Activated CD4-positive, alpha-beta T cell treated with anti-CD3 and anti-CD28 coated beads, Interleukin-2, amount 10 ng/mL, durations not matched to agents 7 days and 5 days (primary cell): ENCODE measurements at places on chromosomes 4 and X. TPM values are rescaled to one million over a fixed set of nuclear protein-coding genes. Genes with fewer than 3 reads are reported as not detected.

GRCh38 chr4:16757080-16757521 lies 141.3 kb downstream of the LDB2 start:
- no peak overlapping the region for H3K4me3 ChIP-seq
- DNase-seq = no peak
- H3K36me3 ChIP-seq = no peaks in the 10 kb centered on the region
- H3K4me1 ChIP-seq = no peaks in the 10 kb centered on the region
- no peaks in the 10 kb centered on the region for H3K27me3 ChIP-seq

DNA sequence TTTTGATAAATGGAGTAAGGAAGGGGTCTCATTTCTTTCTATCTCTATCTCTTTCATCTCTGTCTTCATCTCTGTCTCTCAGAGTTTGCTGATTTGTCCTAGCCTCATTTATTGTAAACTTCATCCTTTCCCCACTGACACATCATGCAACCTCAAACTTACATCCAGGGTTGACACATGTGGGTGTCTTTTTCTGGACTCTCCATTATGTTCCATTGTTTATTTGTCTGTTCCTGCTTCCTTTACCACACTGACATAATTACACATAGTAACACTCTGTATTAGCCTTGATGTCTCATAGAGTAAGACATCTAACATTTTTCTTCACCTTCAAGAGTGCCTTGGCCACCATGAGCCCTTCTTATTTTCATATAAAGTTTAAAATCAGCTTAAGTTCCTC lies 8.1 kb upstream of the SRD5A3 start:
- H3K27me3 ChIP-seq = peaks cover 3% of the 10 kb centered on the region
- no peaks in the 10 kb centered on the region for H3K36me3 ChIP-seq
- no peak overlapping the region for H3K4me3 ChIP-seq

- no peak for DNase-seq
- no peak overlapping the region for H3K4me3 ChIP-seq
- H3K36me3 ChIP-seq = no peaks in the 10 kb centered on the region
- no peak overlapping the region for H3K27ac ChIP-seq
- H3K27me3 ChIP-seq = no peaks in the 10 kb centered on the region
Measured at GRCh38 chr4:54754394-54754793, 96.6 kb downstream of the KIT start.

- no peaks in the 10 kb centered on the region for H3K36me3 ChIP-seq
- H3K4me3 ChIP-seq = no peak overlapping the region
- no peak for DNase-seq
Measured at GRCh38 chr4:127648061-127648460, 15.3 kb downstream of the INTU start.

DNA sequence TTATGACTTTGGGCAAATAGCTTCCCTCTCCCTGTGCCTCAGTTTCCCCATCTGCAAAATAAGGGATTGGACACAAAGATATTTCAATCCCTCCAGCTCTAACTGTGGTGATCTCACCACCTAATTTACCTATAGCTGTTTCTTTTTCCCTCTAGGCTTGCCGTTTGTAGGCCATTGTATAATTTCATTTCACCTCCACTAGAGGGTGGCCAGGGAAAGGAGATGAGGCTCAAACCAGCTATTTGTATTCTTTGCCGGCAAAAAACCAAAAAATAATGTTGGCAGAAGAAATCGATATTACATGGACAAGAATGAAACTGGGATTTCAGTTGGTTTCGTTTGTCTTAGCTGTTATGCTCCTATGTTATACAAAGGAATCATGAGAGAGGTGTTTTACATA lies 36.1 kb upstream of the DOCK11 start:
- no peak overlapping the region for H3K27ac ChIP-seq
- H3K36me3 ChIP-seq = no peaks in the 10 kb centered on the region
- no peak overlapping the region for H3K4me3 ChIP-seq

- no peaks in the 10 kb centered on the region for H3K4me1 ChIP-seq
- no peaks in the 10 kb centered on the region for H3K27me3 ChIP-seq
- peaks cover 2% of the 10 kb centered on the region for H3K36me3 ChIP-seq
- H3K27ac ChIP-seq = no peak overlapping the region
- DNase-seq = no peak
Measured at GRCh38 chrX:124293810-124294209, 38.6 kb upstream of the TEX13D start.

- H3K36me3 ChIP-seq = no peaks in the 10 kb centered on the region
- H3K27ac ChIP-seq = no peak overlapping the region
- no peak overlapping the region for H3K4me3 ChIP-seq
- H3K4me1 ChIP-seq = no peaks in the 10 kb centered on the region
Measured at GRCh38 chr4:156816360-156816755, 155.2 kb downstream of the PDGFC start.

DNA sequence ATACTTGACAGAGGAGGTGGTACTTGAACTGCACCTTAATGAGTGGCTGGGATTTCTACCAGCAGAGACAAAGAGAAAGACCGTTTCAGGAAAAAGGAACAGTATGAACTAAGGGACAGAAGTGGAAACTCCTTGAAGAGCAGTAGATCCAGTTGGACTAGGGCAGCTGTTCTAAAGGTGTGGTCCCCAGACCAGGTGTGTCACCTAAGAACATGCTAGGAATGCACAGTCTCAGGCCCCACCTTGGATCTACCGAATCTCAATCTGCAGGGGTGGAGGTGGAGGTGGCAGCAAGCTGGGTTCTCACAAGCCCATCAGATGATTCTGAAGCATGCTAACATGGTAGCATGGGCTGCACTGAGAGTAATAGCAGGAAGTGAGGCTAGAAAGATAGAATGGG lies 22.3 kb downstream of the DAPP1 start:
- no peaks in the 10 kb centered on the region for H3K27me3 ChIP-seq
- peaks cover 18% of the 10 kb centered on the region for H3K4me1 ChIP-seq
- H3K4me3 ChIP-seq = no peak overlapping the region

GRCh38 chr4:40875507-40876150 lies 125.9 kb downstream of the NSUN7 start:
- peaks cover 4% of the 10 kb centered on the region for H3K4me1 ChIP-seq
- no peaks in the 10 kb centered on the region for H3K36me3 ChIP-seq
- H3K4me3 ChIP-seq = no peak overlapping the region
- no peak for DNase-seq

DNA sequence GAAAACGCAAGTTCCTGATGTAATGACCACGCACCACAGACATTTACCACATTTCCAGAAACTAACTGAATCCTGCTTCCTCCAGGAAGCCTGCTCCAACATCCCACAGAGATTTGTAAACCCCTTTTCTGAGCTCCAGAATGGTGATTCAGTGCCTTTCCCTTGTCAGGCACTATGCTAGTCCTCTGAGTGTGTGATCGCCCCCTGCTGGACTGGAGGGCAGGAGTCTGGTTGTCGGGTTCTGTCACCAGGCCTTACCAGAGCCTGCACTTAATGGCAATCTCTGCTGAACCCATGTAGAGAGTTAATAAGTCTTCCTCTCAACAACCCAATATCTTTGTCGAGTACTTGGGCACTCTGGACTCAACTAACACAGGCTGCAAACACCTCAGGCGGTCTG lies 14.5 kb upstream of the KDM5C start:
- H3K27me3 ChIP-seq = no peaks in the 10 kb centered on the region
- H3K27ac ChIP-seq = no peak overlapping the region
- H3K36me3 ChIP-seq = no peaks in the 10 kb centered on the region
- H3K4me3 ChIP-seq = no peak overlapping the region
- H3K4me1 ChIP-seq = no peaks in the 10 kb centered on the region
- peak; percentile 64 for DNase-seq

GRCh38 chr4:122632396-122633143 lies 11.7 kb upstream of the IL21 start:
- DNase-seq = no peak
- H3K27ac ChIP-seq = no peak overlapping the region
- H3K27me3 ChIP-seq = no peaks in the 10 kb centered on the region
- H3K4me1 ChIP-seq = peaks cover 16% of the 10 kb centered on the region

- no peak overlapping the region for H3K4me3 ChIP-seq
- no peaks in the 10 kb centered on the region for H3K4me1 ChIP-seq
- peaks cover 57% of the 10 kb centered on the region for H3K36me3 ChIP-seq
Measured at GRCh38 chr4:1225272-1226143, 23.4 kb downstream of the CTBP1 start.

DNA sequence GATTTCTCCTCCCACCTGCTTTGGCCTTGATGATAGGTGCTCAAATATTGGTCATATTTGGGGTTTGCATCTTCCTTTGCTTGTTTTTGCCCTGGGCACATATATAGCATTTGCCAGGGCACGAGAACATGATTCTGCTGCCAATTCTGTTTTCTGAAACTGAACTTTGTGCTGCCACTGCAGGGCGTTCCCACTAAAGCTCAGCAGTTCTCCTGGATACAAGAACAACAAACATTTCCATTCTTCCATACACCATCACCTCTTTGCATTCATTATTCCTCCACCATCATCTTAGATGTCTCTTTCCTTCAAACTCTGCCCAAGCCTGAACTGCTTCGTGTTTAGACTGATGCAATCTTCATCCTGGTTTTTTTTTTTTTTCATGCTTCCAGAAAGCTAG lies 36.3 kb upstream of the GATB start:
- H3K4me3 ChIP-seq = no peak overlapping the region
- H3K27ac ChIP-seq = no peak overlapping the region
- H3K27me3 ChIP-seq = peaks cover 10% of the 10 kb centered on the region
- no peaks in the 10 kb centered on the region for H3K36me3 ChIP-seq

- no peak for DNase-seq
- no peaks in the 10 kb centered on the region for H3K27me3 ChIP-seq
- no peak overlapping the region for H3K4me3 ChIP-seq
- H3K4me1 ChIP-seq = no peaks in the 10 kb centered on the region
Measured at GRCh38 chr4:180512801-180513475, 1730.3 kb upstream of the TENM3 start.

DNA sequence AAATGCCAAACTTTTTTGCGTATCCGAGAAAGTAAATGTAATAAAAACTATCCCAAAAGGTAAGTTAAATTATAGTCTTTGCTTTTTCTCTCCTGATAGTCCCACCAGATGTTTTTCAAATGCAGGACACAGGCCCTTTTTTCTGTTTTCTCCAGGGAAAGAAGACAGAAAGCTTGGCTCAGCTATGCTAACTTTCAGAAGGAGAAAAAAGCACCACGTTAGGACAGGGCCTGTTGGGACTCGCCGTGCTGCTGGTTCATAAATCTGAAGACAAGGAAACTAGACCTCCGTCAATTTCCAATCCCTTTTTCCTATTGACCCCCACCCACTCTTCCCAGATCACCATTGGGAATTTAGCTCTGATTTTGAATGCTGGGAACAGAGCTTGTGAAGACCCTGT lies 220.9 kb upstream of the SFRP2 start:
- H3K36me3 ChIP-seq = no peaks in the 10 kb centered on the region
- H3K27me3 ChIP-seq = peaks cover 2% of the 10 kb centered on the region
- no peak overlapping the region for H3K4me3 ChIP-seq
- no peak overlapping the region for H3K27ac ChIP-seq

DNA sequence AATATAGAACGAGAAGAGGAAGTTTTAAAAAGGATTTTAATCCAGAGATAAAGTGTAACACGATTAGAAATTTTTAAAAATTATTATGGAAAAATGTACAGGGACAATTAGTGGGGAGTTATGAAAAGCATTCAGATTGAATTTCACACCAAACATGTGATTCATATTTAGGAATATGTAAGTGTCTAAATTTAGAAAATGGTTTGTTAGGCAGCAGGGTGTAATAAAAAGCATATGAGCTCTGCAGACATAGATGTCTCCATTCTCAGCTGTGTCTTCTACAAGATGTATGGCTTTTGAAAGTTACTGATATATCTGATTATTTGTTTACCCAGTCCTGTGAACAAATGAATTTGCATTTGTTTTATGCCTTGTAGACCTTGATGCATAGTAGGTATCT lies 638.9 kb upstream of the AGA start:
- no peaks in the 10 kb centered on the region for H3K4me1 ChIP-seq
- H3K36me3 ChIP-seq = no peaks in the 10 kb centered on the region
- H3K27me3 ChIP-seq = no peaks in the 10 kb centered on the region
- no peak overlapping the region for H3K4me3 ChIP-seq
- DNase-seq = no peak

Gene SHOX
- total RNA-seq = not detected

Gene NPY1R
- not detected for total RNA-seq

Gene PAGE5
- not detected for total RNA-seq

Gene ERCC6L
- 12.7 TPM for total RNA-seq

Gene CCSER1
- 0.15 TPM for total RNA-seq

Gene GAGE2A
- not detected for total RNA-seq
